ENCODE measurements at places on chromosomes 16 and 17.

GRCh38 chr17:33509331-33509730 is 216.2 kb upstream of the ASIC2 start:
- DNase-seq = no peak

DNA sequence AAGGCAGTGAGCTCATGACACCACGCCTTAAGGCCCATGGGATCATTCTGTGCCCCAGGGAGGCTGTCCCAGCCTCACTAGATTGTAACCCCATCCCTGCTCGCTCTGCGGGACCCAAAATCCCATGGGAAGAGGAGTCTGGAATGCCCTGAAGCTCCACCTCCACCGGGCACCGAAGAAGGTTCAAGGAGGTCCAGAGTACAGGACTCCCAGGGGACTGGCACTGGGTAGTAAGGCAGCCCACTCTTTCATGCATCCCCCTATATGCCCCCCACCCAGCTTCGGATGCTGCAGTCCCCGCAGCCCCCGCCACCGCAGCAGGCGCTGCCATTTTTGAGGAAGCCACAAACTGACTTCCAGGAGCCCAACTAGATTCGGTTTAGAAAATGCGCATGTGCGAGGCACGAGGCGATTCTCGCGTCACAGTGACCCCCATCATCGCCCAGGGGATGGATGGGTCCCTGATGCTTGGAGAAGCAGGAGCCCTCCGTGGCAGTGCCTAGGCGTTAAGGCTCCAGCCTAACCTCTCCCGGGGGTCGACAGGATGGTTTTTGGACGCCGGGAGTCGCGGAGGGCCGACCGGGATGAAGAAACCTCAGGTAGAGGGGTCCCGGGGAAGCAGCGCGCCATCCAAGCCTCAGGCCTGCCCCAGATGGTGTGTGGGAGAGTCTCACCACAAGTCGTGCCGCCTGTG is 1681.0 kb downstream of the TP53TG3F start:
- DNase-seq = no peak

GRCh38 chr16:56608876-56609462 is 585 bp downstream of the MT2A start:
- no peak for DNase-seq

GRCh38 chr17:20896153-20896649 is 146.6 kb downstream of the USP22 start:
- DNase-seq = no peak

DNA sequence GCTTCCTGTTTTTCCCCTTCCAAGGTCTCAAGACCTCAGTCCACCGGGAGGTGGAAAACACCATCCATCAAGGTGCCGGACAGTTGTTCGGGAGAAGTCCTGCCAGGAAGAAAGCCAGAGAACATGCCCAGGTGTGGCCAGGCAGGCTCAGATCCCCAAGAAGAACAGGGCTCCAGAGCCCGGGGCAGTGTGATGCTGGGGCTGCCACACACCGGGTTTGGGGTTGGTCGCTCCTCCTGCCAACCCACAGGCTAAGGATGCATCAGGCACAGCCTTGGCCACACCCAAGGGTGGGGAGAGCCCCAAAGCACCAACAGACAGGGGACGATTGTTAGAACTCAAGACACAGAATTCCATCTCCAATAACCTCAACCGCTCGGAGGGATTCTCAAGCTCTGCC is 19.7 kb downstream of the ZFHX3 start:
- DNase-seq = no peak

- peak; percentile 22 for DNase-seq
These were observed 15.9 kb downstream of the TMEM92 start for GRCh38 chr17:50289991-50290702.

DNA sequence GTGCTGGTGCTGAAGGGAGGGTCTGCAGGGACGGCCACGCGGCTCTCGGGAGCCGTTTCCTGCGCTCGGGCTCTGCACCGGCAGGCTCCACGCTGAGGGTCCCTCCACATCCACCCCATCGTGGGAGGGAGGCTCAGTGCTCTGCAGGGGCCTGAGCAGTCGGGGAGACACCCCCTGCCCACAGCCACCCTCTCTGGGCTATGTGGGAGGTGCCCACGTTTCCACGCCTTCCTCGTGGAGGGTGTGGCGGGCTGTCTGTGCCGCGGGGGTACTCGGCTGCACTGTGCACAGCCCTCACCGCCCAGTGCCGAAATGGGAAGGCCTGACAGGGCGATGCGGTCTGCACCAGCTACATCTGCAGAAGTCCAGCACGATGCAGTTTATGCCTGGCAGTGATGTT is 25.5 kb upstream of the ZNF750 start:
- DNase-seq = no peak

GRCh38 chr17:38747463-38748148 is 530 bp downstream of the PCGF2 start:
- no peak for DNase-seq

- no peak for DNase-seq
These were observed 481.9 kb downstream of the SOX9 start for GRCh38 chr17:72602517-72603419.

- DNase-seq = no peak
These were observed 457.0 kb upstream of the CDH5 start for GRCh38 chr16:65909310-65910050.

- DNase-seq = no peak
These were observed 20.4 kb downstream of the CDH5 start for GRCh38 chr16:66386629-66387622.

DNA sequence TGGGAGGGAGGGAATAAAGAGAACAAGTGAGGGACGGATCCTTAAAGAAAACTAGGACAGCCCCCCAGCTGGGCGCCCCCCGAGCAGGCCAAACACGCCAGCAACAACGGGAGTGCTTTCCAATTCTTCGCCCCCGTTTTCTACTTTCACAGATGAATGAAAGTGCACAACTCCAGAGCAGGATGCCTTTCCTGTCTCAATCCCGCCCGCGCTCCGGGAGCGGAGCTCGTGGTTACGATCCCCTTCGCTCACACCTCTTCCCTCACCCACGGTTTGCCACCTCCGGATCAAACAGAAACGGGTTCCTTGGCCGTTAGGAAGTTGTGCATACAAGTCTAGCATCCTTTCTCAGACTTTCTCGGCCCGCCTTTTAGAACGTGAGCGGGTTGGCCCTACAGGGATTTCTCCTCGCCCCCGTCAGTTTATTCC is 680 bp downstream of the SKA2 start:
- peak; percentile 20 for DNase-seq

DNA sequence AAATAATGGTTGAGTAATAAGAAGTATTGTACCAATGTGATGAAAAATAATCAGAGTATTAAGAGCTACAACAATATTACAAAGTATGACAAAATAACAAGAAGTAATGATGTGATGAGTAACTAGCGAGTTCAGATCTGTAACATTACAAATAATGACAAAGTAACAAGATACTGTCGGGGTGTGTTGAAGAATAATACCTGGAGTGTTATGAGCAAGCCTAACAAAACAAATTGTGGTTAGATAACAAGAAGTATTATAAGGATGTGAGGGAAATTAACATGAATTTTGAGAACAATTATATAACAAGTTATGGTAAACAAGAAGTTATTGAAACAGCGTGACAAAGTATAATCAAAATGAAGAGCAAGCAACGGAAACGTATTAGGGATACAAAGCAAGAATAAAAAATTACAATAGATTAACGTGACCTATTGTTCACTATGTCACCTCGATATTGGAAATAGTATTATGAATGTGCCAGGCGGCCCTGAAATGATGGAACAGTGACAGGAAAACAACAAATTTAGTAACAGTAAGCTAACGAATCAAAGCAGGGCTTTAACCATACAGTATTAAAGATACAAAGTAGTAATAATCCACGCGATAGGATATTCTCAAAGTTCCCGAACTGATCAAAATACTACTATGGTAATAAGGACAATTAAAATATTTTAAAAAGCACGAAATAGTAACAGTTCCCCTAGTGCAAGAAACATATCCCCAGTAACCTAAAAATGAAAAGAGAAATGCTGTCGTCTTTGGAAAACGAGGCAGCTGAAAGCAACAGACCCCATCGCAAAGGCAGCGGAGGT is 1.6 kb downstream of the TBX4 start:
- no peak for DNase-seq

GRCh38 chr16:17109413-17109812 is 361.3 kb downstream of the XYLT1 start:
- DNase-seq = no peak

GRCh38 chr17:5282642-5283217 is 646 bp downstream of the RABEP1 start:
- DNase-seq = peak; percentile 15

DNA sequence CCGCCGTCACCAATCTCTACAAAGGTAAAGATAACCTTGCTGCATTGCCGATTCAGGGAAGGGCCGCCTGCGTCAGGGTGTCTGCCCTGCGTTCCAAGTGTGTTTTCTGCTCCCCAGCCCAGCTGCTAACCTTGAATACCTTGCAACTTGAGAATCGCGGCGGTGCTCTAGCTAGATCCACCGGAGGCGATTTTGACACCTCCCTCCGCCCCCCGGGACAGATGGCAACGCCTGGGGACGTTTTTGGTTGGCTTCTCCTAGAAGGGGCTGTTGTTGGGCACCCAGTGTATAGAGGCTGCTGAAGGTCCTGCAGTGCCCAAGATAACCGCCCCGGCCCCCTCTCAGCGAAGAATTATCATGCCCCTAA is 1.5 kb downstream of the HAPSTR1 start:
- no peak for DNase-seq

DNA sequence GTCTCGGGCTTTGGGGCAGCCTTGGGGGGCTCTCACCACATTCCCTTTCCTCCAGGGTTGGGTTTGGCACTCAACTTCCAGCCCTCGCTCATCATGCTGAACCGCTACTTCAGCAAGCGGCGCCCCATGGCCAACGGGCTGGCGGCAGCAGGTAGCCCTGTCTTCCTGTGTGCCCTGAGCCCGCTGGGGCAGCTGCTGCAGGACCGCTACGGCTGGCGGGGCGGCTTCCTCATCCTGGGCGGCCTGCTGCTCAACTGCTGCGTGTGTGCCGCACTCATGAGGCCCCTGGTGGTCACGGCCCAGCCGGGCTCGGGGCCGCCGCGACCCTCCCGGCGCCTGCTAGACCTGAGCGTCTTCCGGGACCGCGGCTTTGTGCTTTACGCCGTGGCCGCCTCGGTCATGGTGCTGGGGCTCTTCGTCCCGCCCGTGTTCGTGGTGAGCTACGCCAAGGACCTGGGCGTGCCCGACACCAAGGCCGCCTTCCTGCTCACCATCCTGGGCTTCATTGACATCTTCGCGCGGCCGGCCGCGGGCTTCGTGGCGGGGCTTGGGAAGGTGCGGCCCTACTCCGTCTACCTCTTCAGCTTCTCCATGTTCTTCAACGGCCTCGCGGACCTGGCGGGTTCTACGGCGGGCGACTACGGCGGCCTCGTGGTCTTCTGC is 8.4 kb downstream of the SLC16A3 start:
- no peak for DNase-seq

- DNase-seq = peak; percentile 36
These were observed 1.3 kb downstream of the TIMP2 start for GRCh38 chr17:78923660-78924453.

DNA sequence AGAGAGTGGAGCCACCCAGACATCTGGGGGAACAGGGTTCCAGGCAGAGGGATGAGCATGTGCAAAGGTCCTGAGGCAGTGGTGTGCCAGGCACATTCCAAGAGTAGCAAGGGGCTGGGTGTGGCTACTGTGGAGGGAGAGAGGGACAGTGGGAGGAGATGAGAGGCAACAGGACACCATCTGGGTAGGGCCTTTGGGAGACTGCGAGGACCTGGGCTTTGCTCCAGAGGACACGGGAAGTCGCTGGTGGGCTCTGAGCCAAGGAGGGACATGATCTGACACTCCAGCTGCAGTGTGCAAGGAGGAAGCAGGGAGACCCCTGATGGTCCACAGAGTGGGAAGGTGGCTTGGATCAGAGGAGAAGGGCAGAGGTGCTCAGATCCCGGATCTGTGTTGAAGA is 56.7 kb upstream of the MED9 start:
- DNase-seq = no peak

- no peak for DNase-seq
These were observed 101.3 kb downstream of the HAPSTR1 start for GRCh38 chr16:9192746-9193145.

GRCh38 chr17:56011406-56012131 is 141.7 kb upstream of the ANKFN1 start:
- peak; percentile 22 for DNase-seq

DNA sequence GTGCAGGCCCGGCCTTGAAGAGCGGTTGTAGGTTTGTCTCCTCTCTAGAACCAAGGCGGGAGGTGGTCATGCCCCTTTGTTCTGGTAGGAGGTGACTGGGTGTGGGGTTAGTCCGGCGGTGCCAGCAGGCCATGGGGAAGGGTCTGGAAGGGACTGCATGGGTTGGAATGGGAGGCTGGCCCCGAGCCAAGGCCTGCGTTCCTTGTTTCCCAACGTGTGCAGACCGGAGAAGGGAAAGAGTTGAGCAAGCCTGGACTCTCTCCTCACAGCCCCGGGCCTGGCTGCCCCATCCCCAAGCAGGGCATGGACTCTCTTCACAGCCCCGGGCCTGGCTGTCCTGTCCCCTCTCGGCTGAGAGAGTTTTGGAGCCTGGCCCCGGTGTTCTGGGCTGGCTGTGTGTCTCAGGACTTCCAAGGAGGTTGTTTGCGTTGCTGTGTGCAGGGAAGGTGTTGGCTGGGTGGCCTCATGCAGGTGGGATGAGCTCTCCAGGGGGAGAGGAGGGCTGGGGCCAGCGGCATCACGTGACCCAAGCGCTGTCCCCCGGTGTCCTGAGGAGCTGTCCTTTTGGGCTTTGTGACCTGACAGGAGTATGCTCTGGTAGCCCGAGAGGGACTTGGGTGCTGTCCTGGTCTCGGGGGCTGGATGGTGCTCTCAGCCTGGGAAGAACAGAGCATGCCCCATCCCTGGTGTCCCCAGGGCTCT is 2.6 kb downstream of the CACNA1H start:
- DNase-seq = no peak

GRCh38 chr16:10824111-10824893 is 5.7 kb upstream of the TVP23A start:
- DNase-seq = no peak

GRCh38 chr17:69870091-69870530 is 204.9 kb upstream of the KCNJ16 start:
- DNase-seq = no peak

GRCh38 chr16:30348113-30348512 is 7.0 kb downstream of the CD2BP2 start:
- DNase-seq = no peak

- no peak for DNase-seq
These were observed 51.1 kb downstream of the ADAMTS18 start for GRCh38 chr16:77383606-77384187.

DNA sequence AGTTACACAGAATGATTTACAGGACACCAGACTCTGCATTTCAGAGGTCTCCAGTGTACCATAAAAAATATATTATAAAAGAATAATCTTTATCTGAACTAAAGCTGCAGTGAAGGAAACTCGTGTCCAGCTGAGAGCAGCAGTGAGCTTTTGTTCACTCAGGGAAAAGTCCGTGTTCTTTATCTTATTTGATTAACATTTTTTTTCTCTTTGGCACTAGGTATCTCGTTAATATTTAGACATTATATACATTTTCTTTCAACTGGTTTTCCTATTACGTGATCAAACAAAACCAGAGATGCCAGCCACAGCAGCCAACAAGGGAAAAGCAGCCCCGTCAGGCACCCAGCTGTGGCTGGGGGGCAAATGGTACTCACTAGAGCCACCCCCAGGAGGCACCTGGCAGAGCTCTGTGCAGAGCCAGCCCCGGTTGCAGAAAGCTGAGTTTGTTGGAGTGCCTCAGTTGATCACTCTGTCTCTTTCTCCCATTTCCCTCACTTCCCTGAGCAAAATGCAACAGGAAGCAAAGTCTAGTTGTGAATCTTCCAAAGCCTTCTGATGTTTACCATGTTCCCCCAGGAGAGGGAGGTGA is 1.1 kb upstream of the HS3ST4 start:
- DNase-seq = no peak

- DNase-seq = no peak
These were observed 624.3 kb upstream of the SOX9 start for GRCh38 chr17:71496552-71496951.

All from stimulated activated CD8-positive, alpha-beta memory T cell treated with anti-CD3 and anti-CD28 coated beads, Interleukin-7, amount 100 ng/mL, for 48 hours (primary cell).